ENCODE measurements at places on chromosomes 5 and 9.

DNA sequence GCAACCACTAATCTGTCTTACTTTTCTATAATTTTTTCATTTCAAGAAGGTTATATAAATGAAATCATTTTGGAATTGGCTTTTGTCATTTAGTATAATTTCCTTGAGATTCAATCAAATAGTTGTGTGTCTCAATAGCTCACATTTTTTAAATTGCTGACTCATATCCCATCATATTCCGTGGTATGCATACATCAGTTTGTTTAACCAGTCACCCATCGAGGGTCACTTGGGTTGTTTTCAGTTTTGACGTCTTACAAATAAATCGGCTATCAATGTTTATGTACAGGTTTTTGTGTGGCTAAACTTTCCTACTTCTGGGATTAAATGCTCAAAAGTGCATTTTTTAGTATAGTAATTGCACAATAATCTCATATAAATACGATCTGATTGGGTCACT is 185.5 kb downstream of the TAF11L14 start:
- DNase-seq, result peak; percentile 84

GRCh38 chr5:11400316-11400715 is 503.9 kb downstream of the CTNND2 start:
- DNase-seq, result no peak

- DNase-seq, result no peak
These were observed 31.8 kb upstream of the FRRS1L start for GRCh38 chr9:109198736-109199382.

GRCh38 chr5:151257731-151258181 is 4.8 kb downstream of the GM2A start:
- no peak for DNase-seq

GRCh38 chr9:128383007-128383753 is 12.0 kb downstream of the URM1 start:
- no peak for DNase-seq

DNA sequence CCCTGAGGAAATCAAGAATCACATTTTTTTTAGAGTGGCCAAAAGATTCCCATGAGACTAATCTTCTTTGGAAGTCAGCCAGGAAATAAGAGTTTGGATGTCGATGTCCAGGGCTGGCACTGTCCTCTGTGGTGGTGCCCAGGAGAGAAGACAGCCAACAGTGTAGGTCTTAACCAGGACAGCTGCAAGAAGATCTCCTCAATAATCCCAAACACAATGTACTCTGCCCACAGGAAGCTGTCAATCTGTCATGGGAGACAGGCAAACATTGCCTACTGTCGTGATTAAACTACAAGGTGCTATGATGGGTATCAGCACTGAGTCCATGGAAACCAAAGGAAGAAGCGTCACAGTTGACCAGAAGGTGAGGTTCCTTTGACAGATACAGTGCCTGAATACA is 174.1 kb downstream of the PIK3R1 start:
- DNase-seq, result no peak

DNA sequence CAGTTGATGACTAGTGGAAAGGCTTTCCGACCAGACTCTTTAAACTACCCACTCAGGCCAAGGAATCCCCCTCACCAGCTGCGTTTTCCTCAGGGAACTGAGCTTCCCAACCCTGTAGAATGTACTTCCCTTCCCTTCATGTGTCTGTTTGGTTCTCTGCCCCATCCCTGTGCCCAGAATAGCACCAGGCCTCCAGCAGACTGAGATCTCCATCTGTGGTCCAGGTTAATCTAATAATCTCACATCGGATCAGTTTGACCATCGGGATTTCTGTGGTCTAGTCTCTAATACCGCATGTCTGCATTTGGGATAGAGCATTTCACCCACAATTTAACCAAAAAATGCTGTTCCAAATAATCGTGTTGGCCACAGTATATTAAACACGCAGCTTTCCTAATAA is 237.2 kb downstream of the ROR2 start:
- no peak for DNase-seq

- peak; percentile 48 for DNase-seq
These were observed 560.8 kb downstream of the BNC2 start for GRCh38 chr9:16309469-16310271.

GRCh38 chr5:133344266-133344665 is 268.1 kb downstream of the FSTL4 start:
- DNase-seq, result no peak

- peak; percentile 91 for DNase-seq
These were observed 439.6 kb downstream of the CSNK1G3 start for GRCh38 chr5:123951582-123951977.

DNA sequence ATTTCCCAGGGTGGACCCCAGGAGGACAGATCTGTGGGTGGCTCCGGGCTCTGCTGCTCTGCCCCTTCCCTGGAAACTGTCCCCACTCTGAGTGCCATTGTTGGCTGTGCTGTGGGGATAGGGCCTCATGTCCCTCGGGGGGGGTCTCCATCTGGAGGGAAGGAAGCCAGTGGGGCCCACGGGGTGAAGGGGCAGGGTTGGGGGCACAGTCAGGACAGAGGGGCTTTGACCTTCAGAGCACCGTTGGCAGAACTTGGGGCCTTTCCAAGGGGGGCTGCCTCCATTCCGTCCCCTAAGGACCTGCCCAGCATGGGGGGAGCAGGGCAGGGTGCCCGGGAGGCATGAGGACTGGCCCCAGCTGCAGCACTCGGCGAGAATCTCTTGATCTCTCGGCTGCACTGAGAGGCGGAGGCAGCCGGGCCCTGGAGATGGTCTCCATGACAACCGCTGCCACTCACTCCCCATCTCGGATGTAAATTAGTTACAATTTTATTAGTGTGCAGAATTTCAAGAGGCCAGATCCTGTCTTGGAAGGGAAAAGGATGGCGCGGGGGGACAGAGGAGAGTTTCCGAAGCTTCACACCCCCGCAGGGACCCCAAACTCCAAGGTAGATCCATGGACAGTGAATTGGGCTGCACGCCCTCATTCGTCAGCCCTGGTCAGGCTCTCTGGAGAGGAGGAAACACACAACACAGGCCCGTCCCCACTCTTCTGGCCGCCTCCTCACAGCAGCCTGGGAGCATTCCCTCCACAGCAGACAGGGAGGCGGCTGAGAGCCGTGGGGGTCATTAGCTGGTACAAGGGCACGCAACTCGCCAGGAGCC is 216.2 kb upstream of the IER5L start:
- no peak for DNase-seq

DNA sequence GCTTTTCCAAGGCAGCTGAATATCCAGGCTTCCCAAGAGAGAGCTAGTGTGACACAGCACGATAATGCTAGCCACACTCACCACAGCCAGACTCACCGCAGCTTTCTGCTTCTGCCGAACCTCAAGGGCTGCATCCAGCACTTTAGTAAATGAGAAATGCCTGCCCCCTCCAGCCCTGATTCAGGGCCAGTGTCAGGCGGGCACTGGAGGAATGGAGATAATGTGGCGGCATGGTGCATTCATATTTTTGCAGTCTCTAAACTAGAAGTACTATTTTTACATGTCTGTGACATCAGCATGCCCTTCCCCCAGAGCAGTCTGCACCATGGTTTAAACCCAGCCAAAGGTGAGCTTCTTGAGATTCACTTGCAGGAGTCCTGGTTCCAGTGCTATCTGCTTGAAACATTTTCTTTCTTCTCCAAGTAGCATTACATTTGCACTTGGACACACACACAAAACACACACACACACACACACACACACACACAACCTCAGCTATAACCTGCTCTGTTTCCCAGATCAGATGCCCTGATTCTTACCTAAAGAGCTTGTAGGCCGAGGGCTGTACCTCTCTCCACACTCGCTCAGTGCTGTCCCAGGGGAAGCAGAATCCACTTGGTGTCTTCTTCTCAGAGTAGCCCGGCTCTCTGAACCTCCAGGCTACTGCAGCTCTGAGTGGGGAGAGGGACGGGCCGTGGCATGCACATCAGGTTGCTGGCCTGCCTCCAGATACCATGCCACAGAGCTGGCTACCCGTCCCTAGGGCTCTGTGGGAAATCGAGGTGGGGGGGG is at the start of gene FGF1:
Gene FGF1, minus strand, starts transcription at position 673 of the 792 bp plus-strand sequence. CDS start 71,963 bp downstream, outside the sequence.
- peak; percentile 37 for DNase-seq

GRCh38 chr9:70868041-70868440 is 253.4 kb downstream of the TRPM3 start:
- no peak for DNase-seq
